Stimulated activated CD4-positive, alpha-beta T cell treated with anti-CD3 and anti-CD28 coated beads, Interleukin-15, amount 100 ng/mL, for 1 hour (primary cell): ENCODE measurements at places on chromosomes 4 and X.

GRCh38 chr4:181659202-181659601 is 584.0 kb upstream of the TENM3 start:
- DNase-seq: no peak

- DNase-seq: no peak
Measured at GRCh38 chr4:8205749-8206611, 6.9 kb downstream of the SH3TC1 start.

DNA sequence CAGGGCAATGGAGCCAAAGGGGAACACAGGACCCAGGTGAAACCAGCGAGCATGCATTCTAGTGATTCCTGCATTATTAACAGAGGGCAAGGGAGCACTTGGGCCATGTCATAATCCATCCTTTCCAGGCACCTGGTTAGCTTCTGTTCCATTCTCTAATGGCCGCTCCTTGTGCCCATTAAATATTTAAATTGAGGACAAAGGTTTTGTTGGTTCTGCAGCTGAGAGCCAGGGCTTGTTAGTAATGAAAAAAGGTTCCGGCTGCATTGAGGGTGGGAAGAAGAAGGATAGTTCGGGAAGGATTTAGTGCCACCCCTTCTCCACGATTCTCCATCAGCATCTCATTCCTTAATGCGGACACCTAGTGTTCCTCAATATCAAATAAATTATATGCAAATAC is 13.6 kb downstream of the SOD3 start:
- DNase-seq: no peak

- DNase-seq: no peak
Measured at GRCh38 chrX:23884427-23885024, 23.2 kb downstream of the APOO start.

DNA sequence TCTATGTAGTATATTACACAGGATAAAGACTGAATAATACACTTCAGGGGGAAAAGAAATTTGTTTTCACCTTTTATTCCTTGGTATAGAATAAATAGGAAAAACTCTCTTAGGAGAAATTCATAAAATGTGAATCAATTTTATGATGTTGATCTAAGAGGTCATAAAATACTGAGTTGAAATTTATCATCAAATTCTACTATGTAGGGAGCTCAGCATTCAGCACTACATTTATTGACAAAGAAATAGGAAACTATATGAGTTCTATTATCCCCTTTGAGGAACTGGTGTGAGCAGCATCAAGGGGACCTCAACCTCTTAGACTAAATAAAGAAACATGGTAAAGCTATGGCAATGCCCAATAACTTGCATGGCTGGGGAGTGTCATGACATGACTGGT is 348.2 kb upstream of the SMIM31 start:
- no peak for DNase-seq

GRCh38 chr4:181161669-181162068 is 1081.5 kb upstream of the TENM3 start:
- no peak for DNase-seq

DNA sequence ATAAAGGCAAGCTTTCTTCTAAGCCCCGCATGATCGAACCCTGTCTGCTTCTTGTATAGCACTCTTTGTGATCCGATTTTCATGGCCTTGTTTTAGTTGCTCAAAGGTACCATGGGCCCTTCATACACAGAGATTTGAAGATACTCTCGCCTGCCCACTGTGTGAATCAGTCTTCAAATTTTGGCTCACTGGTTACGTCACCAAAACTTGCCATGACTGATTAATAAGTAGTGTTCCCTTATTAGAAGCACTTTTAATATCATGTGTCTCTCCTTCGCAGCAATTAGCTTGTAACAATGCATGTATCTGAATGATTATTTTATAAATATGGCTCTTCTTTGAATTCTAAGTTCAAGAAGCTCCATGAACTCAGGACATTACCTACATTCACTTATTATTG is 880.5 kb downstream of the STPG2 start:
- DNase-seq: no peak

GRCh38 chr4:159079074-159079473 is 23.8 kb upstream of the RAPGEF2 start:
- DNase-seq: no peak

GRCh38 chrX:39065051-39065871 is 264.0 kb downstream of the MID1IP1 start:
- no peak for DNase-seq

GRCh38 chrX:16826207-16826606 is 39.9 kb downstream of the TXLNG start:
- DNase-seq: no peak

- DNase-seq: no peak
Measured at GRCh38 chrX:47844117-47844516, 7.4 kb downstream of the ZNF81 start.

- DNase-seq: no peak
Measured at GRCh38 chr4:169268951-169269760, 1.6 kb downstream of the SH3RF1 start.

DNA sequence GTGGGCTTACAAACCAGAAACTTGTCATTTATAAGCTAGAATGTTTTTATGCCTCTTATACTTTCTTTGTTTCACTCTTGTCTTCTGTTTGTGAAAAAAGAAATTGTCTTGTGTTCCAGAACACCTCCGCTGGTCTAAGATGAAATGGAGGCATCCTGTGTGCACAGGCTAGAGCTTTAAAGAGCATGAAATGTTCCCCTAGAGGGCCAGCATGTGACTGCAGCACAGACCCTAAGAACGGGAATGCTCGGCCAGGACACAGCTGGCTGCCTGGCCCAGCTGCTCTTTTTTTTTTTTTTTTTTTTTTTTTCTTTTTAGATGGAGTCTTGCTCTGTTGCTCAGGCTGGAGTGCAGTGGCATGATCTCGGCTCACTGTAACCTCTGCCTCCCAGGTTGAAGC is 33.6 kb downstream of the SETD7 start:
- no peak for DNase-seq

- DNase-seq: no peak
Measured at GRCh38 chrX:125203737-125204578, 115.7 kb upstream of the TEX13C start.

DNA sequence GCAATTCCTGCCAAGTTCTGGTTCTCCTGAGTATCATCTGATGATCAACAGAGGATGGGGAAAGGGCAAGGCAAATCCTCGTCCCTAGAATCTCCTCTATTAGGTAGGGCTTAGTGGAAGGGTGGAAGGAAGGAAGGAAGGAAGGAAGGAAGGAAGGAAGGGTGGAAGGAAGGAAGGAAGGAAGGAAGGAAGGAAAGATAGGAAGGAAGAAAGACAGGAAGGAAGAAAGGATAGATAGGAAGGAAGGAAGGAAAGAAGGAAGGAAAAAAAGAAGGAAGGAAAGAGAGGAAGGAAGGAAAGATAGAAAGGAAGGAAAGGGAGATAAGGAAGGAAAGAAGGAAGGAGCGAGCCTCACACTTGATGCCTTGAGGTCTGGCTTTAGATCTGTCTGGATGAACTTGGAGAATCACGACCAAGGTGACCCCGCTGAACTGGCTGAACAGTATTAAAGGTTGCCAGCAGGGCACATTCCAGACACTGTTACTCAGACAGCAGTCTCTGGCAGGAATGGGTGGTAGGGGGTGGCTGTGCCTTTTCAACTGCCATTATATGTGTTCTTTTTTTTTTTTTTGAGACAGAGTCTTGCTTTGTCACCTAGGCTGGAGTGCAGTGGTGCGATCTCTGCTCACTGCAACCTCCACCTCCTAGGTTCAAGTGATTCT is 57.1 kb downstream of the MAP7D2 start:
- no peak for DNase-seq

DNA sequence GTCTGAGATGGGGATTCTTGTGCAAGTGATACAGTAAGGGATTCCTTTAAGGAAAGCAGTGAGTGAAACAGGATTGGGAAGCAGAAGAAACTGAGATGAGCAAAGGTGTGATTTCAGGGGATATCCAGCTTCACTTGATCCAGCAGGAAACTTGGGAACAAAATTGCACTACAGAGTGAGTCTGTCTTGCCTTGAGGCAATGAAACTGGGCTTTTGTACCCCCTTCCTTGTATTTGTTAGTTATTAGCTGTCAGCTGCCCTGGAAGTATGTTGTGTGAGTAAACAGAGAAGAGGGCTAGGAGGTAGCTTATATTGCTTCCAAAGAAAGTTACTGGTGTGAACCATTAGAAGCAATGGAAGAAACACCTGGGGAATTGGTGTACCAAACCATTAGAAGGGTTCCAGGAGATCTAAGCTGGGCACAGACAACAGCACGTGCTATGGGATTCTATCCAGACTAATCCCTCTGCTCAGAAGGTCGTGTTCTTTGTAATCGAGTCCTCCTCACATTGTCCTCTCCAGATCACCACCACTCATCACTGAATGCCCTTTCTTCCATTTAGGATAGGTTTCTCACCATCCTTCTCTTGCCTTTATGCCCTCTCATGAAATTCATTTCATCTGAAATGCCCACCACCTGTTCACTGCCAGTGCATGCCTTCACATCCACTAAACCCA is 76.0 kb downstream of the PDLIM5 start:
- DNase-seq: no peak

DNA sequence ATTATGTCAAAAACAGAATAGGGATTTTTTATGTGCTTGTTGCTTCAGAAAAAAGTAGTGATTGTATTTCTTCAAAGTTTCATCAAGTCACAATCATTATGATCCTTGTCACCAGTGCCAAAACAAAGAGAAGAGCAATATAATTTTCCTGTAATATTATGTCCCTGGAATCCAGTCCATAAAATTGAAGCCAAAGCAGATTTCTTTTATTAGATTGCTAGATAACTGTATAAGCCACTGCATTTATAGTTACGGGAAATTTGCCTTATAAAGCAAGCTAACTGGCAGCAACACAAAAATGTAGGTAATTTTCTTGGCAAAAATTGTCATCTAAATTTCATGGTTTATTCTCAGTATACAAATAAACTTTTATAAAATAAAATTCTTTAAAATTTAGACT is 296.1 kb upstream of the ANKRD50 start:
- no peak for DNase-seq

DNA sequence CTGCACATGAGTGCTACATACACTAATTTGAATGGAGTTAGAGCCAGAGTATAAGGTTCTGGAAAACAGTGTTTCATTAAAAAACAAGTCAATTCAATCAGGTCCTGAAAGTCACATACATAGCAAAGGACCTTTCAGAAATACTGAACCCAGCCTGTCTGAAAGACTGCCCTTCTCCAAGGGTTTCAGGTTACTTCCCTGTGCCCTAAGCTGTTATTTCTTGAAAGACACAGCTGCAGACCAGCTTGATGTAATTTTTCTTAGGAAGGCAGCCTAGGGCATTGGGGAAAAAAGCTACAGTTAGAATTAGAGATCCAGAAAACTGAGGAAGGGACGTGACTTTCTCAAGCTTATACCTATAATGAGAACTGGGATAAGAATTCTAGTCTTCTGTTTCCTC is 155.9 kb upstream of the MAOA start:
- DNase-seq: no peak

- DNase-seq: no peak
Measured at GRCh38 chr4:14920759-14921320, 81.4 kb upstream of the CPEB2 start.

DNA sequence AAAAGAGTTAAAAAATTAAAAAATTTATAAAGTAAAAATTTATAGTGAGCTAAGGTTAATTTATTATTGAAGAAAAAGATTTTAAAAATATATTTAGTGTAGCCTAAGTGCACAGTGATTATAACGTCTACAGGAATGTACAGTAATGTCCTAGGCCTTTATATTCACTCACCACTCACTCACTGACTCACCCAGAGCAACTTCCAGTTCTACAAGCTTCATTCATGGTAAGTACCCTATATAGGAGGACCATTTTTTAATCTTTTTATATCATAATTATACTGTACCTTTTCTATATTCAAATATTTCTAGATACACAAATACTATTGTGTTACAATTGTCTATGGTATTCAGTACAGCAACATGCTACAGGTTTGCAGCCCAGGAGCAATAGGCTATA is 1623.2 kb downstream of the RPA4 start:
- no peak for DNase-seq

DNA sequence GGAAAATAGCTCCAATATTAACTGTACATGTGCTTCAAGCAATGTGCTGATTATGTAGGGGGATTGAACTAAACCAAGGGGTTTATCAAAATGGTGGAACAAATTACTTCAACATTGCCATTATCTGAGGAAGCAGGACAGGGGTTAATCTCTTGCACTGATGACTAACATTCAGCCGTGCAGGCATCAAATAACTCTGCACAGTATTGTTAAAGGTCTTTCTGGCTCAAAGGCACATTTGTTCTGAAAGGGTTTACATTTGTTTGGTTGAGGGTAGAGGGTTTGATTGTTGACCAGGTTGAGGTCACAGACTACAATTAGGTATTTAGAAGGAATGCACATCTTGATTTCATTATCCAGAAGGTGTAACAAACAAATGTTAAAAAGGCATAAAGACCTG is 32.2 kb upstream of the CCSER1 start:
- DNase-seq: no peak

- DNase-seq: no peak
Measured at GRCh38 chr4:7238300-7238960, 46.1 kb downstream of the SORCS2 start.

DNA sequence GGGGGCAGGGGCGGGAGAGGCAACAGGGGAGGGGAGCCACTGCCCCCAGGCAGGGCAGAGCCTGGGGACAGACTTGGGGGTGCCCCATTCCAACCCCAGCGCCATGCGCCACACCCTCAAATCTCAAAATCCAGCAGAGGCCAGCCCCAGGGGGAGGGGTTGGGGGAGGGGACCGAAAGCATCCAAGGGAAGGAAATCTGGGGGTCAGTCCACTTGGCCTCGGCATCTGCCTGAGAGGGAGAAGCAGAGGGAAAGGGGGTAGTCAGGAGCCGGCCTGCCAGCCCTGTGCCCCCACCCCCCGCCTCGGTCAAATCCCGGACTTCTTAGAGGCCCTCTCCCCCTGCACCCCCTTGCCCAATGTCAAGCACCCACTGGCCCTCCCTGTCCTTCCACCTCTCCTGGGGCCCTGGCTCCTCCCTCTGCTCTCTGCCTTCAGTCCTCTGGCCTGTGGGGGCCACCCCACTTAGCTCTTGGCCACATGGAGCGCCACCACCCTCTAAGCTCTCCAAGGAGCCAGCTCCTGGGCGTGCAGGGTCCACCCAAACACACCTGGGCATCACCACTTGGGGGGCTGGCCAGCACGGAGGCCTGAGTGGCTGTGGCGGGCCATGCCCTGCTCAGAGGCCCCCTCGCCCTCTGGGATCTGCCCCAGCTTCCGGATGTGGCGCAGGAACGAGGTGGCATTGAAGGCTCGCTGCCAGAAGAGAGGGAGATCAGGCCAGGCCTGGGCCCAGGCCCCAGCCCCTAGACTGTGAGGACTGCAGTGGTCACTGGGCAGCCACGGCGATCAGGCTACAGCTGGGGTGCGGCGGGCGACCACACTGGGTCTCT is 3.5 kb downstream of the PNCK start:
- DNase-seq: no peak

DNA sequence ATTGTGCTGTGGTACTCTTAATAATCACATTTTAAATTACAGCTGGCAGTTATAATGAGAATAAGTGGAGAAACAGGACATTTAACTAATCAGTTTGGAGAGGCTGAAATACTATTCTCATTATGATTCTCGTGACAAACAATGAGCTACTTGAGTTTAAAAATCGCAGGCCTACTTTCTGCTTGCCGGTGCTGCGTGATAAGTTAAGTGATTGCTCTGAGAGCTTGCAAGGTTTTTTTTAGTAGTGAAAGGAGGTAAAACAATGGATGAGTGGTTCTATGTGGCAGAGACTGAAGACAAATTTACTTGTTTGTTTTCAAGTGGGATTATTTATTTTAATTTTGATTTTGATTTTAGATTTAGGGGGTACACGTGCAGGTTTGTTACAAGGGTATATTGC is 114.0 kb downstream of the RAPGEF2 start:
- no peak for DNase-seq

GRCh38 chr4:7236847-7237246 is 44.5 kb downstream of the SORCS2 start:
- no peak for DNase-seq

GRCh38 chr4:112348488-112349158 is 51.5 kb downstream of the ALPK1 start:
- DNase-seq: no peak
